ENCODE measurements at places on chromosomes 6 and 20.

DNA sequence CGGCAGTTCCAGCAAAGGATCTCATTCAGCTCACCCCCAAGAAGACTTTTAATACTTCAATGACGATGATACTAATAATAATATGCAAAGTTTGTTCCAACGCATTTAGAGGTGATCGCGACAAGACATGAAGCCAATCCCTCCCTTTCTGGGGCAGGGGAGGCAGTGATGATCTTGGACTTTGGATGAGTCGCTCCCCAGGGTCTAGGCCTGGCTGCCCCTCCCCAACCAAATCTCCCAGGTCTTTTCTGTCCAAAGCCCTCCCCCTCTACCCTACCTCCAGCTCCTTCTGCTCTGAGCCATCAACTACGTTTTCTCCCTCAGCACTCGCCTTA, 33.9 kb downstream of the HLA-A start:
- DNase-seq: no peak

DNA sequence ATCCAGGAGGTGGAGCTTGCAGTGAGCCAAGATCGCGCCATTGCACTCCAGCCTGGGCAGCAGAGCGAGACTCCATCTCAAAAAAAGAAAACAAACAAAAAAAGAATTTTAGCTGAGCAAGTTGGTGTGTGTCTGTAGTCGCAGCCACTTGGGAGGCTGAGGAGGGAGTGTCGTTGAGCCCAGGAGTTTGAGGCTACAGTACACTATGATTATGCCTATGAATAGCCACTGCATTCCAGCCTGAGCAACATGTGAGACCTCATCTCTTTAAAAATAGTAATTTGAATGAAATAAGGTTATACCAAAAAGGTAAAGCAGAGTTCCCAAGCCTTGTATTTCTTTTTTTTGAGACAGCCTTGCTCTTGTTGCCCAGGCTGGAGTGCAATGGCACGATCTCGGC, 19.8 kb downstream of the MTRES1 start:
- DNase-seq: no peak

GRCh38 chr6:113734982-113735381, 122.2 kb upstream of the MARCKS start:
- DNase-seq: peak; percentile 14

- DNase-seq: peak; percentile 77
Measured at GRCh38 chr6:106510090-106510970, 119.0 kb downstream of the RTN4IP1 start.

- DNase-seq: no peak
Measured at GRCh38 chr20:42920776-42921175, 268.9 kb downstream of the PTPRT start.

DNA sequence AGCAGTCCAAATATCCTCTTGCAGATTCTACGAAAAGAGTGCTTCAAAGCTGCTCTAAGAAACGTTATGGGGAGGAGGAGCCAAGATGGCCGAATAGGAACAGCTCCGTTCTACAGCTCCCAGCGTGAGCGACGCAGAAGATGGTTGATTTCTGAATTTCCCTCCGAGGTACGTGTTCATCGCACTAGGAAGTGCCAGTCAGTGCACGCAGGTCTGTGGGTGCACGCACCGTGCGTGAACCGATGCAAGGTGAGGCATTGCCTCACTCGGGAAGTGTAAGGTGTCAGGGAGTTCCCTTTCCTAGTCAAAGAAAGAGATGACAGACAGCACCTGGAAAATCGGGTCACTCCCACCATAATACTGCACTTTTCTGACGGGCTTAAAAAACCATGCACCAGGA, 272.1 kb upstream of the DEFB115 start:
- no peak for DNase-seq

- DNase-seq: no peak
Measured at GRCh38 chr20:38828514-38829295, 23.2 kb downstream of the PPP1R16B start.

GRCh38 chr20:44106615-44107014, 80.4 kb downstream of the JPH2 start:
- DNase-seq: no peak

DNA sequence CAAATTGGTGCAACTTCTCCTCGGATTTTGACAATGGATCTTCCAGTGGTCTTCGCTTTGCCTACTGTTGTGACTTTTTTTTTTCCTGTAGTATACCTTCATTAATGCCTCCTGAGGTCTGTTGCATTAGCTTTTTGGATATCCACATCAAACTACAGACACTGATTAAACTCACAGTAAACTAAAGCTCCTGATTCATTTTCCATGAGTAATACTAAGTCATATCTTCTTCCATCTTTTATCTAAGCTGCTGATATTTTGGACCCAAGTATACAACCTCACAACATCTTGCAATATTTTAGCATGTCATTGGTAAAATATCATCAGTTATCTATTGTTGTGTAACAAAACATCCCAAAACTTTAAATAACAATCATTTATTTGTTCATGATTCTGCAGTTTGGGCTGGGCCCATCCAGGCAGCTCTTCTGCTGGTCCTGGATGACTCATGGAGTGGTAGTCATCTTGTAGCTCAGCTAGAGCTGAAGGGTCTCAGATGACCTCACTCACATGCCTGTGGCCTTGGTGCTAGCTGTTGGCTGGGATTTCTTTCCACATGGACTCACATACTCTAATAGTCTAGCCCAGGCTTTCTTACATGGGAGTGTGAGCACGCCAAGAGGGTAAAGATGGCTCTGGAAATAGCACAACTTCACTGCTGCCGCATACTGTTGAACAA, 78.3 kb upstream of the SRSF6 start:
- no peak for DNase-seq

GRCh38 chr20:64143018-64143801, 21.0 kb upstream of the MYT1 start:
- no peak for DNase-seq

DNA sequence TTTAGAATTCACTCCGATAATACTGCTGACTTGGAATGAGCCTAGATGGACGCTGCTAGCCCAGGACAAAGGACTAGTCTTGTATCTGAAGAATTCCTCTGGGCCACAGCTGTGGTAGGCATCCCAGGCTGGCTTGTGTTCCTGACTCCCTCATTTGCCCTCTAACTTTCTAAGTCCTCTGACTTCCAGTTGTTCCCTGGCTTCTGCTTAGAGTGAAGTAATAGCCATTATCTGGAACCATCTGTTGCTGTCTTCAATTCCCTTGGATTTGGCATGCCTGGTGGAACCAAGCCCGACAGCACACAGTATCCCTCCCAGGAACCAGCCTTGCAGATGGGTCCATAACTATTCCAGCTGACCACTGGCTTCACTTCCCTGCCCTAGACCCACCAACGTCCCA, 376.0 kb downstream of the SYNE1 start:
- DNase-seq: no peak

GRCh38 chr6:142771162-142771561, 173.8 kb downstream of the HIVEP2 start:
- DNase-seq: no peak

- DNase-seq: no peak
Measured at GRCh38 chr6:136611746-136612145, 61.5 kb upstream of the MAP7 start.

- DNase-seq: no peak
Measured at GRCh38 chr6:140071601-140072062, 697.2 kb upstream of the CITED2 start.

- no peak for DNase-seq
Measured at GRCh38 chr6:130520221-130520620, 154.4 kb downstream of the TMEM200A start.

DNA sequence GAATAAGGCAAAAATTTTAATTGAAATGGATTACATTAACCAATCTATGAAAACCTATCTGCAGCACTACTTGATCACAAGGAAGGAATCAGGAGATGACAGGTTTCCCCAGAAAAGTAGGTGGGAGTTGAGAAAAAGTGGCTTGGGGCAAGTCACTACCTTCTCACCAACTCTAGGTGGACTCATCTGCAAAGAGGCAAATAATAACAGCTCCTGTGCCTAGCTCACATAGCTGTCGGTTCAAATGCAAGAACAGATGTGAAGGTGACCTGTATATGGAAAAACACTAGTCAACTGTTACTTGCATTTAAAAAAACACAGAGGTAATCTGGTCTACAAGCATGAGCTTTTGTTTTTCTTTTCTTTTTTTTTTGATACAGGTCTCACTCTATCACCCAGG, 67.2 kb downstream of the POPDC3 start:
- no peak for DNase-seq

DNA sequence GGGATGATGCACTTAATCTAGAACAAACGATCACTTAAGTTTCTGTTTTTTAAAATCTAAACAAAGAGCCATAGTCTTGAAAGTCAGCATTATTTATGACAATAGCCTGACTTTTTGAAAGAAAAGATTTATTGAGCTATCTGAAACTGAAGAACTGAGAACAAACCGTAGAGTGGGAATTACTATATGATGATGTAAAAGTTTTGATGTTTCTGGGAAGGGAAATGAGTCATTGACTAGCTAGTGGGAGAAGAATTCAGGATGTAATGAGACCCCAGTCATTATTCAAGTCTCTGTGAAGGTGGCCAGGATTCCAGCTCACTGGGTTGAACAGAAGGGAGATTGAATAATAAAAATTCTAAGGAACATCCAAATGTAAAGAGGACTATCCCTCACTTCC, 83.4 kb upstream of the FABP7 start:
- DNase-seq: no peak

DNA sequence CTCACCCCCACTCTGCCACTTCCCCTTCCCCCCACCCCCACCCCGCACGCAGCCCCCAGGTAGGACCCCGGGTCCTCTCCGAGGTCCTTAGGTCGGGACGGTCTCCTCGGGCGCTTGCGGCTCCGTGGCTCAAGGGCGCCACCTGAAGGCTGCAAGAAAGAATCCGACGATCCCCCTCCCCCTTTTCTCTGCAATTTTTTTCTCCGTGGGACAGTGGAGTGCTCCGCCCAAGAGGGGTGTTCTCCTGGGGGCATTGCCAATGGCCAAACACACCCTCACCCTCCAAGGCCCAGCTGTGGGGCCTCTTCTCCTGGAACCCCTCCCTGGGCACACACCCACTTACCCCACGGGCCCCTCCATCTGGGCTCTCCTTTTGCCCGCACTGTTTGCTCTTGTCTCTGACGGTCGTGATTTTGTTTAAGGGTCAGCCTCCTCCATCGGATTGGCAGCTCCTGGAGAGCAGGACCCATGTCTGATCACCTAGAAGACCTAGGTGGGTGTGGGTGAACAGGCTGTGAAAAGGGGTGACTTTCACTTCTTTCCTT, 1.1 kb upstream of the TMEM74B start:
- DNase-seq: peak; percentile 84

DNA sequence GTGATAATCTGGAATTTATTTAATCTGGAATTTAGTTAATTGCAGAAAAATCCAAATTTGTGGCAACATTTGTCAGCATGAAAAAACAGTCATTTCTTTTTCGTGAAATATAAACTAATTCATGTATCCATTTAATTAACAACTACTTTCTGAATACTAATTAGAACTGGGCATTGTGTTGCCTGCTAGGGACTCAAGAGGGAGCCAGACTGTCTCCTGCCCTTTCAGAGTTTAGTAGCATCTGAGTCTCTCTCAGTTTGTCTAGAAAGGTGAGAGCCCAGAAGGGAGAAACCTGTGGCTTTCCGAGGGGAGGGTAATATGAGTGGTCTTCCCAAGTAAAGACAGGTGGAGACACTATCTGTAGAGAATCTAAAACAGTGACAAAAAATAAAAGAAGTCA, 210.9 kb upstream of the HDDC2 start:
- no peak for DNase-seq

DNA sequence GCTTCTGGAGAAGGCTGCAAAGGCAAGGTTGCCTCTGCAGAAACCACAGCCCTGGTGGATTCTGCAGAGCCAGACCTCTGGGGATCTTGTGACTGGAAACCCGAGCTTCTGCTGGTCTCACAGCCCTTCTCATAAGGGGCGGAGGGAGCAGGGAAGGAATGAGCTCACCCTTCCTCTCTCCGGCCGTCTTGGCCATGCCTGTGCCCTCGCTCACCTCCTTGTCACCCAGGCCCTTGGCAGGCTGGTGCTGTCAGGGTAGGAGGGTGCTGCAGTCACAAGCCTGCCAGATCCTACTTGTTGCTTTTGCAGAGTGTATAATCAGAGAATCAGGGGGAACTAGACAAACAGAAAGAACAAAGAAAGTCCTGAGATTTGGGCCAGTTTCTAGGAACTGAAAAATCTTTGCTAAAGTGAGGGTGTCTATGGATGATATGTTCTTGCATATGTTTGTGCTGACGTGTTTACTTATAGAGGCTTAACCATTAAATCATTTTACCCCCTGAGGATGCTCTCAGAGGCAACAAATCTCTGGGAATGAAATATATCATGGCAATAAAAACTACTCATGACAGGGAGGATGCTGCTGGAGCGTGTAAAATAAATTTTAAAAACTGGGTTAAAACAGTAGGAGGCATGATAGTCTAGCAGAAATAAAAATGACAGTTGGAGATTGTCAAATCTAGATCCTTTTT, 244.9 kb upstream of the SOX4 start:
- DNase-seq: no peak

DNA sequence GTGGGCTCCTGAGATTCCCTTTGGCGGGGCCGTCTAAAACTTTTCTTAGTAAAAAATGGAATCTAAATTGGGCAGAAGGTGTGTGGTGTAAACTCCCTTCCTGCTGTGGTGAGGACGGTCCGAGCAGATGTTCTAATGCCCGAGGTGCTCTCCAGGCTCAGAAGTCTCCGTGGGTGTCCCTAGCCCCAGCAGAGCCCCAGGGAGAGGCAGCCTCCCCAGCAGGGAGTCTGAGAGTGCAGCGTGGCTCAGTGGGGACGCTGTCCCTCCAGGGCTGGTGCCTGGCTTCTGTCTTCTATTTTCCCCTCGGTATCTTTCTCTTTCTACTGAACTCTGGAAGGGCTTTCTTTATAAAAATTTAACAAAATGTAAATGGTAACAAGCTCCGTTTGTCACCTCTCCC, 208.2 kb downstream of the SMOC2 start:
- DNase-seq: no peak

- no peak for DNase-seq
Measured at GRCh38 chr6:38024908-38025307, 205.4 kb downstream of the ZFAND3 start.

- no peak for DNase-seq
Measured at GRCh38 chr6:24902782-24903181, 33.0 kb downstream of the RIPOR2 start.

GRCh38 chr6:98839781-98840361, 5.5 kb downstream of the POU3F2 start:
- no peak for DNase-seq
